ENCODE measurements at places on chromosomes 7 and 10.

- DNase-seq = no peak
Measured at GRCh38 chr7:79833616-79834015, 301.0 kb upstream of the GNAI1 start.

GRCh38 chr7:134447383-134447782 is 11.5 kb downstream of the AKR1B1 start:
- DNase-seq = no peak

DNA sequence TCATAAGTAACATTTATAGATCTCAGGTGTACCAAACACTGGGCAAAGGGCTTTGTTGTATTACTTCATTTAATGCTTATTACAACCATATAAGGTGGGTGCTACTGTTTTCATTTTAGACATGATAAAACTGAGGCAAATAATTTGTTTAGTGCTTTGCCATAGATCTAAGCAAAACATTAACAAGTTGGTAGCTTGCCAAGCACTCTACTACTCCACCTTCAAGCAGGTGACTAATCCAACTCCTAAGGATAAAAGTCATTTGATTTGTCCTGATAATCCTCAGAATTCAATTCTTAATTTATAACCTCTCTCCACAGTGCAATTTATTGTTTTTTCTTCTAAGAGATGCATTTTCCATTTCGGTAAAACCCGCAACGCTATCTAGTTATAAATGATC is 646.4 kb downstream of the GRM8 start:
- DNase-seq = no peak

DNA sequence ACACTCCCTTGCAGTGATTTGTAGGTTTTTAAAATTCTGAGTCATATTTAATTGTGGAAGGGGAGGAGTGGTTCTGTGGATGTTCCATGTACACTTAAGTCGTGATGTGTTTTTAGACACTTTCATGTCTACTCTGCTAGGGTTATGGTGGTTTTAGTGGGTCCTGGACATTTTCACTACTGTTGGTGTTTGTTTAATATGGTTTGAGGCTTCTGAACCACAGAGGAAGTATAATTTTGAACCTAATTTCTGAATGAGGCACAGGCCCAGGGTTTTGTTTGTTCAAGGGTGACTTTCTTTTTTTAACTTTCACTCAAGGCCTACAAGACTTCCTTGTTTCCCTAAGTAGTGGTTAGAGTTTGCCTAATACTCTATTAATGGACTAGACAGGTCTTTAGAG is 13.3 kb downstream of the SLC26A5 start:
- no peak for DNase-seq

GRCh38 chr7:44080118-44080517 is 2.2 kb downstream of the POLM start:
- no peak for DNase-seq

DNA sequence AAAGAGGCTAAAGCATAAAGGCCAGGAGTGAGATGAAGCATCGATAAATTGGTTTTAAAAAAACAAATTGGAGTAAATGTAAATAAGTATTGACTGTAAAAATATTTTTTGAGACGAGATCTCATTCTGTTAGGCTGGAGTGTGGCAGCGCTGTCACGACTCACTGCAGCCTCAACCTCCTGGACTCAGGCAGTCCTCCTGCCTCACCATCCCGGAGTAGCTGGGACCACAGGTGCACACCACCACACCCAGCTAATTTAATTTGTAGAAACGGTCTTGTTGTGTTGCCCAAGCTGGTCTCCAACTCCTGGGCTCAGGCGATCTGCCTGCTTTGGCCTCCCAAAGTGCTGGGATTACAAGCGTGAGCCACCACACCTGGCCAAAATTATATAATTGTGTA is 17.8 kb downstream of the HNRNPA2B1 start:
- DNase-seq = no peak

DNA sequence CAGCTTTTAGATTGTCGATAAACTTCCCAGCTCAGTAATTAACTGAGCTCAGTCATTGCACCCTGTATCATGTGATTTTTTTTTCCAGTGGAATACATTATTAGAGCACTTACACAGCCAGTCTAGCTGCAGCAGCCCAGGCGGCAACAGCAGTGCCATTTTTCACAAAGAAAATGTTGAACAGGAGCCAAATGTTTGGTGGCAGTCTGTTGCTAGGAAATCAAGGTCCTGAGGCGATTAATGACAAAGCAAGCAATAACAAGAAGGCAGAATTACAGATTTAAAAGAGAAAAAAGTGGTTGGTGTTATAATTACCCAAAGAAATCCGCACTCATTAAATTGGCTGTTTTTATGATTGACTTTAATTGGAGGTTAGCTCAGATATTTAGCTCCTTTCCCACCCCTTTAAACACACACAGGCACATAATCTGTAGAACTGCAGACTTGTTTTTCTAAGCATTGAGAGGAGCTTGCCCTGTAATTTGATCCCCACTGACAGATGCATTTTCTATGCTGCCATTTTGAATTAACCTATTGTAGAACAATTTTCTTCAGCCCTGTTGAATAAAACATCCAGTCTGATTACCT is 267.4 kb downstream of the ADK start:
- peak; percentile 99 for DNase-seq

- DNase-seq = no peak
Measured at GRCh38 chr10:111707076-111707475, 476.5 kb downstream of the GPAM start.

DNA sequence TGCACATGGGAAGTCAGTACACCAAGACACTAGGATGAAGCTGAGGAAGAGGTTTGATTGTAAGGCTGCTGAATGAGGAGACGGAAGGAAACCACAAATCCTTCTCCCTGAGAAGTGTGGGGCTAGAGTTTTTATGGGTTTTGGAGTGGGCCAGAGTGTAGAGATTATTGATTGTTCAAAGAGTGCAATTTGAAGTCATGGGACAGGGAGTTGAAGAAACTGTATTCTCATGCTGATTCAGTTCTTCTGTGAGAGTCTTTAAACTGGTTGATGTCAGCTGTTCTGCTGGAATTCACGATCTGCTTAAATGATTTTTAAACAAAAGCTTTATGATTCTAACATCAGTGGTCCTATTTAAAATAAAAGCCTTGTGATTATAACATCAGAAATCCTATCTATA is 91.2 kb downstream of the CSTF2T start:
- DNase-seq = no peak

- no peak for DNase-seq
Measured at GRCh38 chr10:76353237-76353851, 921.9 kb downstream of the LRMDA start.

GRCh38 chr7:111871283-111871682 is 309.0 kb upstream of the IMMP2L start:
- DNase-seq = no peak
